ENCODE measurements at places on chromosomes 11 and 22.

- DNase-seq: no peak
These were observed 101.8 kb upstream of the TIMP3 start for GRCh38 chr22:32699686-32700085.

GRCh38 chr11:6568191-6568918 lies 35.1 kb downstream of the RRP8 start:
- peak; percentile 80 for DNase-seq

GRCh38 chr11:121435551-121436511 lies 16.3 kb upstream of the SORL1 start:
- DNase-seq: no peak

- DNase-seq: no peak
These were observed 14.6 kb upstream of the IGLL5 start for GRCh38 chr22:22872722-22873708.

DNA sequence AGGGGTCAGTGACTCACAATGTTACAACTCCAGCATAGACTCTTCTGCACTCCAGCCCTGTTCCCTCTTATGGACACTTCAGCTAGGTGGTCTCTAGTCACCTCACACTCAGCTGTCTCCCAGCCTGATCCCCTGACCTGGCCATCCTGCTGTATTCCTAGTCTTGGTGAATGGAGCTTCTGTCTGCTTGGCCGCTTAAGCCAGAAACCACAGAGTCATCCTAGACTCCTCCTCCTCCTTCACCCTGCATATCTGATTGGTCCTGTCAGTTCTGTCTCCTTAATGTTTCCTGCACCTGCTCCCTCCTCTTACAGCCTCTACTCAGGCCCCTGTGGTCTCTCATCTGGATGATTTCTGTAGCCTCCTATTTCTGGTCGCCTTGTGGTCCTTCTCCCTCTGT lies 144.9 kb downstream of the HIPK3 start:
- DNase-seq: no peak

Data from substantia nigra (tissue), 51 donors.